Stimulated activated CD4-positive, alpha-beta T cell treated with anti-CD3 and anti-CD28 coated beads, Interleukin-2, amount 100 ng/mL, for 48 hours (primary cell): ENCODE measurements at places on chromosomes 6 and 20.
A peak's percentile ranks its signal among the peaks of the same experiment; 100 is the strongest.

GRCh38 chr20:43843096-43843964 lies 71.3 kb upstream of the TOX2 start:
- no peak for DNase-seq

DNA sequence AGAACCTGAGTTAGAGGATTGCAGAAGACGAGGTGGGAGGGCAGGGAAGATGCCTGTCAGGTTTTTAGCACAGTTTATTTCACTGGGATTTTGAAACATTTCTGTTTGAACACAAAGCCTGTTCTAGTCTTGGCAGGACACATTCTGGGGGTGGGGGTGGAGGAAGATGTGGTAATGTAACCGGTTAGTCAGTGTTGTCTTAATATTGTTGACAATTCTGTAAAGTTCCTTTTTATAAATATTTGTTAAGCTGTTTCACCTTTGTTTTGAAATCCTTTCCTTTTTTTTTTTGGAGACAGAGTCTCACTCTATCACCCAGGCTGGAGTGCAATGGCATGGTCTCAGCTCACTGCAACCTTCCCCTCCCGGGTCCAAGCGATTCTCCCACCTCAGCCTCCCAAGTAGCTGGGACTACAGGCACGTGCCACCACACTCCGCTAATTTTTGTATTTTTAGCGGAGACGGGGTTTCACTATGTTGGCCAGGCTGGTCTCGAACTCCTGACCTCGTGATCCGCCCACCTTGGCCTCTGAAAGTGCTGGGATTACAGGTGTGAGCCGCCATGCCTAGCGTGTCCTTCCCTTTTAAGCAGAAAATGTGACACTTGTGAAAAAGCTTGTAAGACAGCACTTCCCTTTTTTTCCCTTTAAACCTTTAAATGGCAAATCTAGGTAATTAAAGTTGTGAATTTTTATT lies 20.2 kb downstream of the SLC9A8 start:
- no peak for DNase-seq

- DNase-seq: no peak
These were observed 186.2 kb downstream of the HDGFL1 start for GRCh38 chr6:22755605-22756004.

- no peak for DNase-seq
These were observed 58.0 kb upstream of the FRMD1 start for GRCh38 chr6:168137024-168137423.

DNA sequence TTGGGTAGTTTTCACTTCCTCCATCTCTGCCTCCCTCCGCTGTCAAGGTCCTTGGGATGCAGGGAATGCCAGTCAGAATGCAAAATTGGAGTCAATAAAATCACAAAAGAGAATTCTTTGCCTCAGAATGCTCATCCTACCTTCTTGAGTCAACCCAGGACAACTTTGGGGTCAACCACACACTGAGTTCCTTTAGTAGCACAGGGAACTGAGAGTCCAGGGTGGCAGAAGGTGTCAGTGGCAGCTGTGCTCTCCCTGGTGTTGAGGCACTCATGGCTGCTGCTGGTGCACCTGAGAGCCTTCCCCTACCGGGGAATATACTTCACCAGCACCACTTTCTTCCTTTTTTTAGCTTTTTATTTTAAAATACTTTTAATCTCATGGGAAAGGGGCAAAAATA lies 829 bp upstream of the NOTCH4 start:
- no peak for DNase-seq

DNA sequence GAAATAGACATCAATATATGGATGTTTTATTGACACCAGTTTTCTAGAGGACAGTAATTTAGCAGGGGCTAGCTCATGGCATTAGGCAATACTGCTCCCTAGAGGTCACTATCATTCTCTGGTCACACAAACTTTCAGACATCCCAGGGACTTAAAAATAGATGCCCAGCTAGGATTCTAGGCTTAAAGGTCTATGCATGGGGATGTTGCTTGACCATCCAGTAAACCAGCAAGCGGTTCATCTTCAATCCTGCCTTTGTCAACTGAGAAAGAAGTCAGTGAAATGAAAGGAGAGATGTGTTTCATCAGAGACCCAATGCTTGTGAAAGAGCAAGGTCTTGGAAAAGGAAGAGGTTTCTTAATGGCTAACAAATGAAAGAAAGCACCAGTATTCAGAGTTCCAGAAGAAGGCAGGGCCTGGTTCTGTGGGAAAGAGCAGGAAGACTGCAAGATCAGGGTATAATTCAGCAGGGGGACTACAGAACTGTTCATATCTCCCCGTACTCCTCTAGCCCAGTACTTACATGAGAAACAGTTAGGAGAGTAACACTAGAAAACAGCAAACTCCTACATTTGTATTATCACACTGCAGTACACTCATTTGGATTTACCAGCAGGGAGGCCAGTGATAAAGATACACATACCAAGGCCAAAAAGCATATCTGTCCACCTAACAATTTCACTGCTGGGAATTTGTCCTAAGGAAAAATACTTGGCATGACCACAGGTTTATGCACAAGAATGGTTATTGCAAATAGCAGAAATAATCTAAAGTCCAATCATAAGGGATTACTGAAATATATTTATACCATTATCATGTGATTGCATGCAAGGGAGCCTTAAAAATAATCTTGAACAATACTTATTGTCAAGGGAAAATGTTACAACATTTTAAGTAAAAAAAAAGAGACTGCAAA lies 151.4 kb upstream of the LAMA2 start:
- DNase-seq: no peak

GRCh38 chr6:1584146-1584545 lies 25.6 kb upstream of the FOXC1 start:
- no peak for DNase-seq

- DNase-seq: peak; percentile 1
These were observed 668 bp downstream of the PKIB start for GRCh38 chr6:122610690-122611455.

DNA sequence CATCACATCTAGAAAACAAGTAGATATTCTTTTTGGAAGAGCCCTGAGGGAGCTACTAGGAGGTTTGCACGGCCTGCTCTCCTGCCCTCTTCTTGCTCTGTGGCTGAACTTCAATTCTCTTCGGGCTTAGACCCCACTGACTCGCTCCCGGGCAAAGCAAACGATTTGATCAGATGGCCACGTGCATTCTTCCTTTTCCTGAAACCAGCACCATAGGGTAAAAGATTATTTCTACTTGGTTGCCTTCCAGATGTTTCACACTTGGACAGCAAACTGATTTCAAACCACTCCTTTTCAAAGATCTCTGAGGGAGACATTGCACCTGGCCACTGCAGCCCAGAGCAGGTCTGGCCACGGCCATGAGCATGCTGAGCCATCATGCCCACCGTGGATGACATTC lies at the start of gene SLC22A1:
Gene SLC22A1 (plus strand): TSS at position 258 of the 400 bp plus-strand sequence. CDS start 121 bp downstream, at position 379.
- DNase-seq: no peak

DNA sequence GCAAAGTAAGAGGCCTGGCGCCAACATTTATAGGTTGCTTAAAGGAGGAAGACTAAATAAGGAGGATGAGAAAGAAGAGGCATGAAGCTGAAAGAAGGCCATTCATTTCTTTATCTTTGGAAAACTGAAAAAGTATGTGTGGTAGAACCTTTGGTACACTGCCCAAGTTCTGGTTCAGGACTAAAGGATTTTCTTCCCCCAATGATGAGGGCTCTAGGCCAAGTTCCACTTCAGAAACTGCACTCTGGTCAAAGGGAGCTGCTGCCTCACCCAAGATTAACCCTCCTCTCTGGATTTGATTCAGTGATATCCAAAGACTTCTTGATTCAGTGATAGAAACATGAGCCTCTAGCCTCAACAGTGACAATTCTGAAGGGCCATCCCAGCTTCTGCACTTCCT lies 5.0 kb upstream of the KPNA5 start:
- DNase-seq: no peak

- no peak for DNase-seq
These were observed 64.1 kb upstream of the TBC1D7 start for GRCh38 chr6:13392462-13392861.

- no peak for DNase-seq
These were observed 82.9 kb upstream of the MLN start for GRCh38 chr6:33886673-33887144.

GRCh38 chr6:39965751-39966150 lies 31.5 kb upstream of the MOCS1 start:
- DNase-seq: no peak

GRCh38 chr6:68229566-68229965 lies 405.5 kb upstream of the ADGRB3 start:
- DNase-seq: no peak

DNA sequence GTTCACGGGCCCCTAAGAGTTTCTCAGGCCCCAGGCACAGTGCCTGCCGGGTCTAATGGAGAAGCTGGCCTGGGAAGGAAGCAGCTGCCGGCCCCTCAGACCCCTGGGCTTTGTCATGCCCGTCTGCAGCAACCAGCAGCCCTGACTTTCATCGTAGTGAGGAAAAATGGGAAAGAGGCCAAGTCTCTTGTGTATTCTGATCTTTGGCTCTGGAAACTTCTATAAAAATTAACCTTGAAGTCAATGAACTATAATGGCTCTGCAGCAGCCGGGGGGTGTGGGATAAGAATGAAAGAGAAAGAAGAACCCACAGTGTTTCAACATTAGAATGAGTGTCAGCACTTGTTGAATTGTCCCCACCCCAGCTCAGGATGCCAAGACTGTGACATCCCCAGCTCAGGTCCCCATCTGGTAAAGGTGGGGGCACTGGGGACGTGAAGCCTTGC lies 12.9 kb downstream of the TGM2 start:
- DNase-seq: no peak

- no peak for DNase-seq
These were observed 70.5 kb upstream of the SLCO4A1 start for GRCh38 chr20:62571669-62572344.

- DNase-seq: no peak
These were observed 164.2 kb upstream of the TCF21 start for GRCh38 chr6:133724726-133725125.

GRCh38 chr6:84728602-84729001 lies 35.8 kb downstream of the TBX18 start:
- DNase-seq: no peak

GRCh38 chr6:140058863-140059262 lies 684.4 kb upstream of the CITED2 start:
- DNase-seq: no peak

GRCh38 chr6:43267619-43268354 lies 24.5 kb downstream of the TTBK1 start:
- DNase-seq: no peak

DNA sequence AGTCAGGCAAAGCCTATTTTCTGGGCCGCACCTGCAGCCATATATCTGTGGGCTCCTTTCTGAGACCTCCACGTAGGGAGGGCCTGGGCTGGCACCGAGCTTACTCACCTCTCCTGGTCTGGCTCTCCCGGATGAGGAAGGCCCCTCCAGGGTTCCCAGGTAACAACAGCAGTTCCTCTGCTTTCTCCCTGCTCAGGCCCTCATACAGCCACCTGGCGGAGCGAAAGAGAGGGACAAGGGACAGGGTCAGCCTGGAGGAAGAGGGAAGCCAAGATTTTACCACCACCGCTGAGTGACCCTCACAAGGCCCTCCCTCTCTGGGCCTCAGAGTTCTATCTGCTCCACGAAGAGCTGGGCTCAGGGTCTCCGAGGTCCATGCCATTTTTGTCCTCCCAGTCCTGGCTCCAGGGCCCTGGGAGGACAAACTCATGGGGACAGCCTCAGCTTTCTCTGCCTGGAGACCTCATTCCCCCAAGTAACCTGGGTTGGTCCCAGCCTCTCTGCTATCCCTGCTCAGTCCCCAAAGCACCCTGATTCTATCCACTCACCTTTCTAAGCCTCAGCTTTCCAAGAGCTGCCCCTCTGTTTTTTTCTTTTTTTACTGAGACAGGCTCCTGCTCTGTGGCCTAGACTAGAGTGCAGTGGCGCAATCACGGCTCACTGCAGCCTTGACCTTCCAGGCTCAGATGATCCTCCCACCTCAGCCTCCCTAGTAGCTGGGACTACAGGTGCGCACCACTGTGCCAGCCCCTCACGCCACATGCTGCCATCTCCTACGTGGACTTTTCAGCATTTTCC lies 13.3 kb downstream of the SLA2 start:
- DNase-seq: no peak

GRCh38 chr6:28693751-28694443 lies 168.2 kb downstream of the GPX5 start:
- no peak for DNase-seq

- DNase-seq: no peak
These were observed 36.3 kb downstream of the DYNLT1 start for GRCh38 chr6:158608221-158608620.

DNA sequence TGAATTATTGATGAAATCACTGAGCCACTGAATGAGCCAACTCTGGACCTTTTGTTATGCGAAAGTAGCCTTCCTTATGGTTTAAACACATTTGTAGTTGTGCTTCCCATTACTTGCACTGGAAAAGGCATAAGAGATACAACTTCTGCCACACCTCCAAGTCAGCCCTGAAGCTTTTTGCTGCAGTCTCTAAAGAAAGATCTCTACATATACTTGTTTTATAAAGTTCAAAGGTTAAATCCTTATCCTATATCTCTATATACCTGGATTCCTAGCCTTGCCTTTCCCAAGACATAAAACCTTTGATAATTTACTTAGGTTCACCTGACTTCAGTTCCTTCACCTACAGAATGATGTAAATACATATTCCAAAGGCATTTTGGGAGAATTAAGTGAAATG lies 132.0 kb downstream of the PTPRK start:
- no peak for DNase-seq

DNA sequence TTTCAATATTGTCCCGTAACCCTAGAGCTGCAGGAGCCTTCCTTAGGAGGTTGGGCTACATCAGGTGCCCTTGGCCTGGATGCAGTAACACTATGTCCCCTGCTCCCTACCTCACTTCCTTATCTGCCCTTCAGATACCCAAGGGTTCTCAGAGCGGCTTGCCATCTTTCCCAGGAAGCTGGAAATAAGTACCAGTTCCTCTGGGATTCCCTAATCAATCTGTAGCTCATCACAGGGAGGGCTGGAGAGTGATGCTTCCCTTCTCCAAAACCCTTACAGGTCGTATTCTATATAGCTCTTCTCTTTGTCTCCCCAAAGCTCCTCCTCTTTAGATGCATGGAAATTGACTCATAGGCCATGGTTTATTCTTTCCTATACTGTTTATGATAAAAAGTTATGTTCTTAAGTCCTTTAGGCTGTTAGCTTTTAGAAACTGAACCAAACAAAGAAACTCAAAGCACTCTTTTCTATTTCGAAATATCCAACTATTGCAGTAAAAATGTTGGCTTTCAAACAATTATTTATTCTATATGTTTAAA lies 4.2 kb downstream of the MYCT1 start:
- no peak for DNase-seq
